ENCODE measurements at places on chromosomes 12 and 14.

- DNase-seq, result peak; percentile 46
Measured at GRCh38 chr12:105279460-105280056, 43.6 kb upstream of the APPL2 start.

GRCh38 chr14:103217538-103217937 is 94.3 kb downstream of the TNFAIP2 start:
- no peak for DNase-seq

DNA sequence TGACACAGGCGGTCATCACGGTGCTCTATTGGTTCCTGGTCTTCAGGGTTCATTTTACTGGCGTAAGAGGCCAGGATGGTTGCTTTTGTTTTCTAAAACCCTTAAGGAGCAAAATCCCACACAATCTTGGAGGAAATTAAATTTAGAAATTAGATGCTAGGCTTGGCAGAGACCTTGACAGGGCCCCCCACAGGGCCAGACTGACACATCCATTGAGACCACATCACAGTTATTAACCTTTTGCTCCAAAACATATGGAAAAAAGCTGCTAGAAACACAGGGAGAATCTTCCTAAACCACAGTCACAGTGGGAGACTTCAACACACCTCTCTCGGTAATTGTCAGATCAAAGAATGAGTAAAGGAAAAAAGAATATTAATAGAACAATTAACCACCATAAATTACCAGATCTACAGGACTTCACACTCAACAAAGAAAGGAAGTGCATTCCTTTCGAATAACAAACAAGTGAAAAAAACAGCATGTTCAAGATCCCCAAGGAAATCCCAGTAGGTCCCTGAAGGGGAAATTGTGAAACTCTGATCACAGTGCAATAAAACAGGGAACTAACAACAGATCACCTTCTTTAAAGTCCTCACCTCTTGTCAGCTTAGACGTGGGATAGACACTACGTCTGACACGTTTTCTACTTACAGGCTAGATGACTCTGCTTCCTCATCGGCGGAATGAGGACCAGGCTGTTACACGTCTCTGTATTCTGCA is 40.2 kb upstream of the TMEM179 start:
- peak; percentile 6 for DNase-seq

DNA sequence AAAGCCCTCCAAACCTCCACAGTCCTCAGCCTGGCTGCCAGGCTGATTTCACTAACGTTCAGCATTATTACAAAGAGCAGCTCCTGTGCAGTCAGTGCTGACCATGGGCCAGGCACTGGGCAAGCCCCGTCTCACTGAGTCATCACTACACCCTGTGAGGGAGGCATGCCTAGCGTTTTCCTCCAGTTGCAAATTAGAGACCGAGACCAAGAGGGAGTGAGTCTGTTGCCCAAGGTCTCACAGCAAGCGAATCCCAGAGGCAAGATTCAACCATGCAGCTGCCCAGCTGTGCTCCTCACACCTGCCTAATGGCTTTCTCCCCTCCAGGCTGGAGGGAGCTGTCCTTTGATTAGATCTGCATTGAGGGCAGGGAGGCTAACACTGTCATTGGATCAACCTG is 229.3 kb upstream of the LHX5 start:
- DNase-seq, result peak; percentile 45

Data from fibroblast of skin of back (primary cell).